ENCODE measurements at places on chromosomes 3 and 15.

GRCh38 chr3:62615258-62615849 lies 242.0 kb upstream of the FEZF2 start:
- no peak for DNase-seq

DNA sequence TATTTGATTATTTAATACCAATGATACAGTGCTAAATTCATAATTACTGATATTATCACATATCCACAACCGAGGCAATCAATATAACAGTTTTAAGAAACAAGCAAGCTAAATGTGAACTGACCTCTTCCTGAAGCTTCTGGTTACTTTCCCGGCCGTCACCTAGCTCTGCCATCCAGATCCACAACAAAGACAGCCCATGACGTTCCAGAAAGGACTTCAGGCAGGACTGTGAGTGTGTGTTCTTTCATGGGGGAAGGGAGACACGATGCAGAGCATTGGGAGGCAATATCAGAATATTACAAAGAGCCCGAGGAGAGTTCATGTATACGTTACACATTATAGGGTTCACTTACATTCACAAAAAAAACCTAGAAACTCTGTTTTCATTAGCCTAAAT lies 77.8 kb downstream of the SETD2 start:
- no peak for DNase-seq

DNA sequence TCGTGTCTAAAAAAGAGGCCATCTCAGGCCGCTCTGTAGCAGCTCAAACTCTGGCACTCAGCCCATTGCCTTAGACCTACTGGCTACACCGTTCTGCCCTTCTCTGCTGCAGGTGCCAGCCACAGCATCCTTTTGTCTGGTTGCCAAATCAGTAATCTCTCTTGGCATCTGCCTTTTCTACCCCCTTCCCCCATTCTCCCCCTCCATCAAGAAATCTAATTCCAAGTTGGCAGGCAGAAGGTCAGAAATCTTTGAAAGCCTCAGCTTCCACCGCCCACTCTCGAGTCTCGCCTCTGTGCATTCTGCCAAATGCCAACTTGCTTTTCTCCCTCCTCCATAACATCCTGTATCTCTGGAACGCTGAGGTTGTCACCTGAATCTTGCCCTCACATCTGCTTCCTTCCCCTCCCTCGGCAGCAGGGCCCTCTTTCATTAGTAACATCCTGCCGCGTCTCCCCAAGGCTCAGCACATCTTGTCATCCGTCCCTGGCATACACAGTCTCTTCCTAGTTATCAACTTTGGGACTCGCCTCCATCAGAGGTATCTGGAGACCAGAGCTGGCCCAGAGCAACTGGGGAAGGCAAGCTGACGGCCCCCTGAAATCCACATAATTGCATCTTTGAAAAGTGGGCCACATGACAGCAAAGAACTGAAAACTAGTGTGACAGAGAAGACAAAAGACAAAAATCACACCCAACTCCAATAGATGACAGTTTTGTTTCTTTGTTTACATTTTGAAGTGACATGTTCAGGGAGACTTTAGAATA lies 312.0 kb upstream of the CCDC54 start:
- no peak for DNase-seq

- no peak for DNase-seq
Measured at GRCh38 chr3:123952844-123953520, 8.0 kb downstream of the CCDC14 start.

DNA sequence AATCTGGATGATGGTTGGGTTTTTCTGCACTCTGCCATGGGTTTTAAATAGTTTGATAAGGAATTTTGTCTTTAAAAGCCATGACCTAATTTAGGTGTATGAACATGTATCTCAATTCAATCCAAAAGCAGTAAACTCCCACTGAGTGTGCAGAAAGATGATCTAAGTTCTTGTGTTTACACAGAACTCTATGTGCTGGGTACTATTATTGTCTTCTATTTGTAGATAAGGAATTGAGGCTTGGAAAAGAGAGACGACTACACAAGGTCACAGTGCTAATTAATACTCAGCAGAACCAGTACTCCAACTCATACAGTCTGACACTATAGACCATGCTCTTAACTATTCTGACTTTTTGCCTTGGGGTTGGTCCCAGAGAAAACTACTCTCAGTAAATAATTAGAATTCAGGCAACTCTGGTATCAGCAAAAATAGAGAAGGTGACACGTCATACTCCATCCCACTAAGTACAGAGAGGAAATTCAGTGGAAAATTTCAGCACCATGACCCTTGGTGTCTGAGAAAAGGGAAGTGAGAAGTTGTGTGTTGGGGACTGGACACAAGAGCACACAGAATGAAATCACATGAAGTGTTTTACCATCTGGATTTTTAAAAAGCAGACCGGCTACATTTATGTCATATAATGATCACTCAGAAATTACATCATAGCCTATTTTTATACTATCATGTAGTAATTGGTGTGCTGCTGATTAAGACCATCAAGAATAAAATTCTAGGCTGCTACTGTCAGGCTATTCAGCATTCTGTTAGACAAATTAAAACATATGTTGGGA lies 18.3 kb upstream of the MYH15 start:
- no peak for DNase-seq

GRCh38 chr15:29538044-29538443 lies 268.4 kb upstream of the NSMCE3 start:
- DNase-seq: peak; percentile 5

DNA sequence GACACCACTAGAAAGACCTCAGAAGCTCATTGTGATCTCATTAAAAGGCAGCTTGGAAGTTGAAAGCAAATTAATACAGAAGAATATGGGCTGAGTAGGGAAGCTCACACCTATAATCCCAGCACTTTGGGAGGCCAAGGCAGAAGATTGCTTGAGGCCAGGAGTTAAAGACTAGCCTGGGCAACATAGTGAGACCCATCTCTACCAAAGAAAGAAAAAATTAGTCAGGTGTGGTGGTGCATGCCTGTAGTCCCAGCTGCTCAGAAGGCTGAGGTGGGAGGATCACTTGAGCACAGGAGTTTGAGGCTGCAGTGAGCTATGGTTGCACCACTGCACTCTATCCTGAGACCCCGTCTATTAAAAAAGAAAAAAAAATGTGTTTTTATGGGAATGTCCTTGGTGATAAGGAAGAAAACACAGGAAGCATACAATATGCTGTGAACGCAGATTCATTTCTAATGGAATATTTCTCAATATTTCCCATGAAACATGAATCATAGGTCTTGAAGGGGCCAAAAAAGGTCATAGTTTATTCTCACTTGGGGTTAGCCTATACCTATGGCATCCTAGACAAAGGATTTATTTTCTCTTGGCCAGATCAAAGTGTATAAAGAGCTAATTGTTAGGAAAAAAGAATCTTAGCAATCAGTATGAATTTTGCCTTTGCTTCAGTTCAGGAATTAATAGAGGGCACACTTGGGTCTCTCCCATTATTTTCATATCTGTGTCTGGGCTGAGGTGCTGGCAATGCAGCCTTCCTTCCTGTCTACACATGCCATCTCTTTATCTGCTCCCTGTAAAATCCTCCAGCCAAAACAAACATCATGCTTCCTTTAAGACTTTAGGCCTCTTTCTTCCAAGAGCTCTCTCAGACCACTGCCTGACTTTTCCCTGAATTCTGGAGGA lies 98.2 kb downstream of the FNDC3B start:
- no peak for DNase-seq

- no peak for DNase-seq
Measured at GRCh38 chr3:48426944-48427629, 2.8 kb downstream of the PLXNB1 start.

GRCh38 chr3:194119831-194120590 lies 15.9 kb upstream of the HES1 start:
- DNase-seq: no peak

DNA sequence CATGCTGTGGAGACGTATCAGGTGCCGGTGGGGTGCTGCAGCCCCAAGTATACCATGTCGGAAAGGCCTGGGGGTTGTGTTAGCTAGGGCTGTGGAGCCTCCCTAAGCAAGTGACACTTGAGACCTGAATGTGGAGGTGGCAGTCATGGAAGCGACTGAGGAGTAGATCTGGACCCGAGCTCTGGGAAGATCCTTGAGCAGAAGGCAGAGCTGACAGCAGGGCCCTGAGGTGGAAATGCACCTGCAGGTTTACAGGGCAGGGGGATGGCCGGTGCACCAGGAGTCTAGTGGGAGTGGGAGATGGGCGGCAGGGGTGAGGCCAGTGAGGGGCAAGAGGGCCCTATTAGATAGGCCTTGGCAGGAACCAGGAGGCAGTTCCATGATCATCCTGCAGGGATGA lies 91.8 kb upstream of the PLXNA1 start:
- DNase-seq: no peak

- no peak for DNase-seq
Measured at GRCh38 chr15:82993144-82993543, 7.1 kb downstream of the RAMAC start.

GRCh38 chr15:63283126-63283525 lies 5.7 kb downstream of the APH1B start:
- no peak for DNase-seq

DNA sequence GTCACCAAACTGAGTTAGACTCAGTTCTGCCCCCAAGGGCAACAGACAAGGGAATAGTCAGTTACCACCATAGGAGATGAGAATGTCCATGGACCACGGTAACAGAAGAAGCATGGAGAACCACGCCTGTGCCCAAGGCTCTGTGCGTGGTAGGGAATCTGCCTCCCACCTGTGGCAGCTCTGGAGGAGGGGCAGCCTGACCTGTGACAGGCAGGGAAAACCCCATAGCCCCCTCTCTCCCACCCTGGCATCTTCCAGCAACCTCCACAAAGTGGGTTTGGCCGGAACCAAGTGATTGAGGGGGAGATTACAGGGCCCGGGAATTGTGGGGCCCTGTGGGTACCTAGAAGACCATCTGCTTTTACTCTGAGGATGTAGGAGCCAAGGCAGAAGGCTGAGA lies 14.3 kb upstream of the LTF start:
- no peak for DNase-seq

DNA sequence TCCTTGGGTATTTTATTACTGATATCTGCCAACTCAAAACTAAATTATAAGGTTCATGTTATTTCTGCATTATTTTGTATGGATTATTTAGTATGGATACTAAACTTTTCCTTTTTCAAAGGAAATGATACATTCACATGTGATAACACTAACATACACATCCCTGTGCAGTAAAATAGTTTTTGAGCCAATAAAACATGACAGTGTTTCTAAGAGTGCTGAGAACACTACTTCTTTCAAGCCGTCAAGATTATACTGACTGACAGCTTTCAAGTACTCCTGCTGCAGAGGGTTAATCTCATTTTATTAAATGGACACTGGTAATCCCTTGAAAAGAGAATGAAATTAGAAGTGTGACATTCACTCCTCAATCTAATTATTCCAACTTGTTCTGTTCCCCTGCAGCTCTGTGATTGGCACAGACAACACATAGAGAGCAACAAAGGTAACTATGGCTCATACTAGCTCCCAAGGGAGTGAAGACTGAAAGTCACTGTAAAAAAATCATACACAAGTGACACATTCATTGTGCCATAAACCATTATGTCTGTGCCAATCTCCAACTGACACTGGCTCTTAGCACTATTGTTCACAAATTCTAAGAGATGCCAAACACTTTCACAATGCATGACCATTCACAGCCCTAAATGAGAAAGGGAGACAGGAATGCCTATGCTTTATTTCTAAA lies 468.6 kb downstream of the SHQ1 start:
- no peak for DNase-seq

- no peak for DNase-seq
Measured at GRCh38 chr3:18745472-18745871, 320.3 kb upstream of the SATB1 start.

GRCh38 chr3:112446343-112446742 lies 52.9 kb downstream of the BTLA start:
- no peak for DNase-seq

DNA sequence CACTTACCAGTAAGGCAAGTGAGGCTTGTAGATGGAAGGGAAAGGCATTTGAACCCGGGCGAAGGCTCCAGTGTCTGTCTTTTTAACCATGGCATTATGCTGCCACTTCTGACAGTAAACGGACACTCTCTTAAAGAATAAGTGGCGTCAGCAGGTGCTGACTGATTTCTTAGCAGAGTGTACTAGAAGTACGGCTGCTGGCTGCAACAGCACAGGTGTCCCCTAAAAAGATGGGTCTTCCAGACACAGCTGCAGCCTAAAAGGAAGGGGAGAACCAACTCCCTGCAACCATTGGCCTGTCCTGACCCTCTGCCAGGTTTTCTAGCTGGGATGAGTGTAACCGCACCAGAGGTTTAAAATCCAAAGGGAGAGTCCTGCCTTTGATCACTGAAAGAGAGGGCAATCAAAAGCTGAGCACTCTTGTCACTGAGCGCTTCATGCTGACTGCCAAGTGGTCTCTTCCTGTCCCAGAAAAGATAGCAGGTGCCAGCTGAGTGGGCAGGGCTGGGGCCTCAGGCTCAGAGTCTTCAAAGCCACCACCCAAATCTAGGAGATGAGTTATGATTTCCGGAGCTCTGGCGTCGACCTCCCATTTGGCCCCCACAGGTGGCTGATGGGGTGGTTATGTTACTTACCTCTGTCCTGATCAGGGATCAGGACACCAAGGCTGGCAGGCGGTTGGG lies 255.8 kb downstream of the SLCO3A1 start:
- DNase-seq: peak; percentile 2

DNA sequence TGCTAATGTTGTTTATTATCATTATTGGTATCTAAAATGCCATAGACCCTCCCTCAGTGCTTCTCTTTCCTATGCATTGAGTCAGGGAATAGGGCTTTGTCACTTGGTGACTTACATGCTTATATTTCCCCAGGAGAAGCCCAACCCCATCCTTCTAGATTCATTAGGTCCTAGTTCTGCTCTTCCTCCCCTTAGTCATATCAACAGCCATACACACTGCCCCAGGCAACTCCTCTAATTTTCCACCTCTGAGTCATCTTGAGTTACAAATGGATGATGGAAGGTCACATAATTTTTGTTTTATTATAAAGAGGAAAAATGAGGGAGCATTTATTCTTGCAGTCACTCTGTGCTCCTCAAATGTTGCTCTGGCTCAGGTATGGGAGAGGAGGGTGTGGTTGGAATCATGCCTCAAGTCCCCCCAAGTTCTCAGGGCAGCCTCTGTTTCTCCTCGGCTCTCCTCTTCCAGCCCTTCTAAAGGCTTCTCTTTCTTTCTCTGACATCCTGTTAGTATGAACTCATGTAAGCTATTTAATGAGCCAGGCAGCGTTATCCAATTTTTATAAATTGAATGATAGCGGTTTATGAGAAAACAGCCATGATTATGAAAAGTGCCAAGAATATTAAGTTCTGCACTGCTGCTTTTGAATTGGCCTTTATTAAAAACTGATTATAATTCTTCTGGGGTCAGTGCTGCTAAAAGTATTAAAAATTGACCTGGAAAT lies 45.6 kb upstream of the FSTL1 start:
- DNase-seq: no peak

DNA sequence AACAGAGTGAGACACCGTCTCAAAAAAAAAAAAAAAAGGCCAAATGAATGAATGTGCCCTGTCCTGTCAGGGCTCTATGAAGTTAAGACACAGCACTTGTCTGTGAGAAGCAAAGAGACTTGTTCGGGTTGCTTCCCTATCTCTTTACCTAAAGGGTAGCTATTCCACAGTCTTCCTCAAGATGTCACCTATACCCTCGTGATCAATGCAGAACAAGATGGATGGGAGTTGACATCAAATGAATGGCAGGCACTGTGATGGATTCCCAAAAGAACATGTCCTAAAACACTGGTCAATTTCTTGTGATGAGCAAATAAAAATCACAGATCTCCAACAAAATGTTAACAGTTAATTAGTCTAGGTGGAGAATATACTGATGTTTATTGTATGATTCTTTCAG lies 9.5 kb downstream of the TADA3 start:
- DNase-seq: no peak
